ENCODE measurements at places on chromosomes 6 and 20. TPM values are rescaled to one million over a fixed set of nuclear protein-coding genes. Genes with fewer than 3 reads are reported as not detected.

DNA sequence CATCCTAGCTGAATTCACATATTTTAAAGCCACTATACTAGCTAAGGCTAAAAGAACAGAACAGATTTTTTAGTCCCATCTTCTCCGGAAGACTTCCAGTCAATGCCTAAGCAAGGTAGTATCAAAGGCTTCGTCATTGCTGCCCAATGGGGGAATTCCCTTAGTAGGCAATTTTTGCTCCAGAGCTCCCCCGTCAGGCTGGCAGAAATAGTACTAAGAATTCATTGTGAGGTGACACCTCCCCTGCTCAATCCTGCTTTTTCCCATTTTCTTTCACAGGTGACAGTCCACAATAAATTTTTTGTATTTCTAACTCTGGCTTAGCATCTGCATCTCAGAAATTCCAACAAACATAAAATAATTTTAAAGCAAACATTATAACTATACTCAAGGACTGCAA, 52.8 kb upstream of the SRSF6 start:
- DNase-seq: no peak

- DNase-seq: no peak
These were observed 6.2 kb downstream of the ELMO2 start for GRCh38 chr20:46400253-46400652.

DNA sequence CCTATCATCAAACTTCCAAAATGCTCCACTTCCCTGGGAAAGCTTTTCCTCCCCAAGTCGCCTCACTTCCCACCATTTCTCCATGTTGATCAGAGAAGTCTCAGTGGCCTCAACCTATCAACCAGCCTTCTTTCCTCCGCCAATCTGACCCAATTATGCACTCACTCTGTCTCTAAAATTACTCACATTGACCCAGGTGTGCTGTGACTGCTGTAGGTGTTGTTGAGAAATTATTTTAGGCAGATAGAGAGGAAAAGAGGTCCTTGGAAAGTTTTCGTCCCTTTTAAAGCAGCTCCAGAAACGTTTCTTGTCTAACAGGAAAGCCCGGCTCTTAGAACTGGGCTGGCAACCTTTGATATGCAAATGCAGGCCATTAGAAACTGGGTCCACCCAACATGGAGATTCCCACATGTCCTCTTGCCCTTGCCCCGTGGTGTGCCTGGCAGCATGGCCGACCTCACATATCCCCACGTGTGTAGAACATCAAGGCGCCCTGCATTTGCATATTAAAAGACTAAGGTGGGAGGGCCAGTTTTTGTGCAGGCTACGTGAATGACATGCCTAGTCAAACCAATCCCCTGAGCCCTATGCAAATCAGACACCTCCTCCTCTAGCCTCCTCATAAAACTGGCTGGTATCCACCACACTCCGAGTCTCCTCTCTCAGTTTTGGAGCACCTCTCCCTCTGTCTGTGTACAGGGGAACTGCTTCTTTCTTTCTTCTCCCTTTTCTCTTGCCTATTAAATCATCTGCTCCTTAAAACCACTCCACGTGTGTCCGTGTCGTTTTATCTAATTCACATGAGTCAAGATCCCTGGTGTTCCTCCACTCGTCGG, 12.9 kb downstream of the IPCEF1 start:
- DNase-seq: no peak

DNA sequence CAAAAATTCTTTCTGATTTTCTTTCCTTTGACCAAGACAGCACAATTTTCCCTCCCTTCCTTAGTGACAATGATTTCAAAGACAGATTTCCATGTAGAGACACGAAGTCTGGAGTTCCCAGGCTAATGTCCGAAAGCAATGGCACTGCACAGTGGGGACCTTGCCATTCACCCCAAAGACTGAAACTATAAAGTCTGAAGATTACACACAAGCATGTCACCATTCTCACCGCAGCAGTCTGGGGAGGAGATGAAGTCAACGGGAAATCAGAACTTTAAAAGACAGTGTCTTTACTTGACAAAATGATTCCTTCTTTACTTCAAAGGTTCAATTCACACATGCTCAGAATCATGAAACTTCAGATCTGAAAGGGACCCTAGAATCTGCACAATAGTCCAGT, 8.3 kb downstream of the B4GALT5 start:
- DNase-seq: no peak

GRCh38 chr6:152380993-152381898, 255.9 kb downstream of the SYNE1 start:
- no peak for DNase-seq

DNA sequence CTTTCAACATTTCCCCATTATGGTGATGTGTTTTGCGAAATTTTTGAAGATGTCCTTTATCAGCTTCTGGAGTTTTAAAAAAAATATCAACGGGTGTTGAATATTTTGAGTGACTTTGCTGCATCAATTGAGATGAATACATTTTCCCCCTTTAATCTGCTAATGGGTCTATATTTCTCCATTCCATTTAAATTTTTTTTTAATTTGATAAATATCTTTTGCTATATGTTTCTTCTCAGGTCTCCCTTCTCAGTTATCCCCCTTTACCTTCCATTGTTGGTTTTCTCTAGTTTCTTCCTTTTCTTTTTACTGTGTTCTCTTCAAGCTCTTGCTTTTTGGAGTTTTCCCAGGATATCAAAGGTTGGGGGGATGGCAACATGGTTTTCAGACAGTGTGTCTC, 1.4 kb upstream of the KIFC1 start:
- no peak for DNase-seq

DNA sequence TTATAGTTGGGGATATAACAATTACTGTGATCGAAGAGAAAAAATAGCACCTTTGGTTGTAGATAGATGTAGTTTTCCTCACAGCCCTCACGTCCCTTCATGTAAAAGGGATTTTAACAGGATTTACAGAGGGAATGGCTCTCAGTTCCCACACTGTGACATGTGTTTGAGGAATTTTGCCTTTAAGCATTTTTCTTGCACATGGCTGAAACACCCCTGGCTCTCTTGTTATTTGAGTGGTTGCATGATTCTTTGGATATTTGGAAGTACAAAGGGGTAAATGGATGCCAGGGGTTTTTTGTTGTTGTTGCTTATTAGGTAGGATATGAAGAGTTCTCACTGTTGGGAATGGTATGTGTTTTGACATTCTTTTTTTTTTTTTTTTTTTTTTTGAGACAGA, 48.2 kb downstream of the JAG1 start:
- DNase-seq: no peak

DNA sequence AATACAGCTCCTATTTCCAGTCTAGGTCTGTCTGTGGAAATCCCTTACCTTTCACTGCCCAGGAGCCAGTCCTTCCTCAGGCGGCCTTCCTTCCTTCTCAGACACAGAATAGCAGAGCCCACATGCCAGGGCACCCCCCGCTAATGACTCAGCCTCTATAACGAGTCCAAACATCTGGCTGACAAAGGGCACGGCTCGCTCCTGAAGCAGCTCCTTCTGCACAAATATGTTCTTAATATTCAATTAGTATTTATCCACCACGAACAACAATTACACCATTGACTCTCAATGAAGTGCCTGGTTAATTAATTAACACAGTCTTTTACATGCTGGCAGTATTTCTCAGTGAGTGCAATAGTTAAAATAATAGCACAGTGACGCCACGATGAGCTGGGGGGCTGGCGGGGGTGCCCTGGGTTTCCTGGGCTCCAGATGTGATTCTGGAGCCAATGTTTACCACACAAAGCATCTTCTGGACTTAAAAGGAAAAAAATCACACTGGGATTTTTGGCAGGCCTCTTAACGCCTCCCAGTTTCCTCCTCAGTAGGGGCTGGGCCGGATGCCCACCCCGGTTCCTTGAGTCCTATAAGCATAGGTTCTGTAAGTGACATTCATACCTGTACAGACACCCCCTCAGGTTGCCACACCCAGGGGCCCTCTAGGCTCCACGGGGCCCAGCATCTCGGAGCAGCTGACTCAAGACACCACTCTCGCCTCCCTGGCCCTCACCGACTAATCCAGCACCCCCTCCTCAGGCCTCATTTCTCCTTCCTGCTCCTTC, 158.6 kb upstream of the MLN start:
- DNase-seq: no peak

DNA sequence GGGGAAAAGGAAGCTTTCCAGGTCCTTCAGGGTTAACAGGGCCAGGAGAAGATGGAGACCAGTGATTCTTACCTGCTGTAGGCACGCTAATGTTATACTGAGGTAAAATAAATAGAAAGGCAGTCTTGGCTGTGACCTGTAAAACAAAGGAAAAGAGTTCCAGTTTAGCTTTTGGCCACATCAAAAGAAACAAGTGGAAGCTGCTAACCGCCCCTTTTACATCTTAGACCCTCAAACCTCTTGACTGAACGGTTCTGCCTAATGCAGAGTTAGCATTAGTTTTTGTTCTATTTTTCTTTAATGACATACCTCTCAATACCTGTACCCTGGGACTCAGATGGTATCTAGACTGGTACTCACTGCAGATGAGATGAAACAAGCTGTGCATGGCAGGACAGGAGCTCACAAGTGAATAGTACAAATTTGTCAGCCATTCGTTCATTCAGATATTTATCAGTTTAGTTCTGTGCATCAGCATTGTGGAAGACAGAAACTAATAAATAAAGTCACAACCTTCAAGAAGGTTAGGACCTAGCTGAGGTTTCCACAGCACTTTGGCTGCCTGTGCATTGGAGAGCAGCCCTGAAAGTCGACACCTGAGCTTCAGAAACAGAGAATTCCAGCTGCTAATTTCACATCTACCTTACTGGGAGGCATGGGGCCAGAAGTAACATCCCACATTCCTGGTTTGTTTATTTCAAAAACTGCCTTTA, 41.0 kb downstream of the TRAM2 start:
- DNase-seq: peak; percentile 42

DNA sequence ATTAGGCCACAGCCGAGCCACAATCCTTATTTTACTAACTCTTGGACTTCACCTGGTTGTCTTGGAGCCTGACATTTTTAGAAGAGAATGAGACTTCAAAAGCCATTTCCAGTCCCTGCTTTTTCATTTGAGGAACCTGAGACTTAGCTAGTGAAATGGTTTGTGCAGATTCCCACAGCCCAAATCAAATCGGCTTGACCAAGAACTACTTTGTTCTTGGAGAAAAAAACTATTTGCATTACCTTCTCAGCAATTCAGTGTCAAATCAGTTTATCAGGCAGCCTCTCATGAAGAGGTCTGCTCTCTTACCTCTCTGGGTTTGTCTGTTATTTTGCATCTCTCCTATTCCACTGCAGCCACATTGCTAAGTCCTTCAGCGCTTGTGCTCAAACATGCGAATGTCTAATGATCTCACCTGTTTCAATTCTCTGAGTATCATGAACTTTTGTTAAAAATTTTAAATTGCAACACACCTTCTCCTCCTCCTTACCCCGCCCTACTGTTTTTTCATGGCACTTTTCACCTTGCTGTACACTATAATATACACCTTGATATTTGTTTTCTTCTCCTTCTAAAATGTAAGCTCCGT, 573 bp upstream of the IFNGR1 start:
- no peak for DNase-seq

DNA sequence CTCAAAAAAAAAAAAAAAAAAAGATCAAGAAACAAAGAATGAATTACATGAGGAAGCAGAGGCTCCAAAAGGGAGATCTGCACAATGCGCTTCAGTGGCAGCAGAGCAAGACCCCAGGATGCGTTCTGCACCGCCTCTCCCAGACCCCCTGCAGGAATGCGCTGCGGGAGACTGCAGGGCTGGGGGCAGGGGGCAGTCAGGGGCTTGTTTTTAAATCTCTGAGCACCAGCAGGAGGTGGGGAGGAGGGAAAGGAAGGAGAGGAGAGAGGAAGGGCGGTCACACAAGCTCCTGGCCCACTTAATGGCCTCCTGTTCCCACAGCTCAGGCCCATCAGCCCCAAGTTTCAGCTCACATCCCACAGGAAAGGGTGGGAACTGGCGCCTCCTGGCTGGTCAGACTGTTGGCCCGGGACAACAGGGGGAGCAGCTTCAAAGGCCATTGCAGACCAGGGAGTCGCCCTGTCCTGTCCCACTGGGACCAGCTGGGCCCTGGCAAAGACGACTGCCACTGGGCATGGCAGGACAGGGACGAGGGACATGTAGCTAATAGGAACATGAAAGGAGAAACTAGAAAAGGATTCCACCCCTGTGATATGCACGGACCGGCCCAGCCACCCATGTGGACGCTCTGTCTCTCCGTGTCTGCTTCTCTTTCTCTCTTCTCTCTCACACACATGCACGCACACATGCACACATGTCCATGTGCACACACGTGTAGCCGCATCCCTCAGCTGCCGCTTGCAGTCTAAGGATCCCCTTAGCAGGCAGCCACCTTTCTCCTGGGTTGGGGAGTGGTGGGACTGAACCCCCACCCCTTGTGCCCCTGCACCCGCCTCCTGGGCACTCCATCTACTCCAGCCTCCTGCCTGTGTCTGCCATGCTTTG, 34.7 kb downstream of the TFEB start:
- DNase-seq: no peak

GRCh38 chr6:9252799-9253198, 817.5 kb upstream of the SLC35B3 start:
- no peak for DNase-seq

DNA sequence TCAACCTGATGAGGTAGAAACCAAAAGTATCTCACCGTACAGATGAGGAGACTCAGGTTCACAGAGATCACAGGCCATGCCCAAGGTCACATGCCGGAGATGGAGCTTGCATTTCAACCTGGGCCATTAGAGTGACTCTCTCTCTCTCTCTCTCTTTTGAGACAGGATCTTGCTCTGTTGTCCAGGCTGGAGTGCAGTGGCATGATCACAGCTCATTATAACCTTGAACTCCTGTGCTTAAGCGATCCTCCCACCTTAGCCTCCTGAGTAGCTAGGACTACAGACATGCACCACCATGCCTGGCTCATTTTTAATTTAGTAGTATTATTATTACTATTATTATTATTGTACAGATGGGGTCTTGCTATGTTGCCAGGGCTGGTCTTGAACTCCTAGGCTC, 2.8 kb upstream of the CSNK2A1 start:
- DNase-seq: no peak

- no peak for DNase-seq
These were observed 10.4 kb upstream of the SGK2 start for GRCh38 chr20:43548273-43548880.

DNA sequence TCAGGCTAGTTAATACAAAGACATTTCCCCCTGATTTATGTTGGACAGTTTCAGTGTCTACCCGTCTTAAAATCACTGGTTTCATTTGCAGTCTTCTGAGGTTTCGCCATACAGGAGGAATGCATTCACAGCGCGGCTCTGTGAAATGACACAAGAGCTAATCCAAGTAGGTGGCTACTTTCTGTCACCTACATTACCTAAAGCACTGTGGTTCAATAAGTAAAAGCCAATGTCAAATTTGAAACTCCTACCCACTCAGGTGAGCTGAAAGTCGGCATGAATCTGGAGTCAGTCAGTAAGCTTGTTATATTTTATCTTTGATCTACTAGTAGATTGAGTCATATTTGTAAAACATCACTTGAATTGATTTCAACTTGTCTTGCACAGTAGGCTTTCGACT, 370.8 kb downstream of the LAMA2 start:
- DNase-seq: no peak

GRCh38 chr6:138162111-138162954, 594 bp downstream of the ARFGEF3 start:
- DNase-seq: no peak

MUC21 gene
- total RNA-seq: not detected

SLC22A16 gene
- total RNA-seq: not detected

HMGA1 gene
- total RNA-seq: 107 TPM

TINAG gene
- total RNA-seq: not detected

KCNK5 gene
- total RNA-seq: 1.5 TPM

All from CD8-positive, alpha-beta T cell (primary cell).